Activated naive CD4-positive, alpha-beta T cell treated with anti-CD3 and anti-CD28 coated beads for 36 hours (primary cell): ENCODE measurements at places on chromosomes 5 and 9. TPM values are rescaled to one million over a fixed set of nuclear protein-coding genes. Genes with fewer than 3 reads are reported as not detected.

The TGFBI gene
- total RNA-seq: not detected

The TSLP gene
- total RNA-seq: 0.99 TPM

The NR5A1 gene
- not detected for total RNA-seq

The PPP2CA gene
- 135 TPM for total RNA-seq

DNA sequence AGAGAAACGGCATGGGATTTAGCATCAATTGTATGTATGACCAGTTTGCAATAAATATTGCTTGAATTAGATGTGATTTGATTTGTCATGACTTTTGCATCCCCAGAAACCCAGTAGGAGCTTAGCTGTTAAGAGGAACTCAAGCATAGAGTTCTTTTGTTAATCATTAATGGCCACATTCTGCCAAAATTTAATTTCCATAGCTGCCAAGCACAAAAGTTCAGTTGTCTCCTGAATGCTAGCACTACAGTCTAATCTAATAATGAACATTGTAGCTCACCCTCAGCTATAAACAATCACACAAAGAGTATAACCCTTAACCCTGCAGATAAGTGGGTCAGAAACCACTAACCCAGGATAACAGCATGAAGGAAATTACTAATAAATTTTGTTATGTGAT is 169.8 kb upstream of the GRAMD2B start:
- H3K4me1 ChIP-seq: no peaks in the 10 kb centered on the region
- H3K27ac ChIP-seq: no peak overlapping the region
- no peak for DNase-seq
- no peaks in the 10 kb centered on the region for H3K36me3 ChIP-seq
- no peaks in the 10 kb centered on the region for H3K27me3 ChIP-seq

GRCh38 chr5:58999804-59000203 is 416.9 kb downstream of the RAB3C start:
- no peak overlapping the region for H3K27ac ChIP-seq
- H3K27me3 ChIP-seq: no peaks in the 10 kb centered on the region
- peaks cover 51% of the 10 kb centered on the region for H3K4me1 ChIP-seq
- DNase-seq: no peak

- H3K36me3 ChIP-seq: no peaks in the 10 kb centered on the region
- H3K27ac ChIP-seq: no peak overlapping the region
- peaks cover 35% of the 10 kb centered on the region for H3K27me3 ChIP-seq
- H3K4me1 ChIP-seq: peaks cover 9% of the 10 kb centered on the region
- no peak for DNase-seq
- no peak overlapping the region for H3K4me3 ChIP-seq
These were observed 157.4 kb downstream of the RMI1 start for GRCh38 chr9:84137968-84138367.

- no peaks in the 10 kb centered on the region for H3K27me3 ChIP-seq
- H3K36me3 ChIP-seq: no peaks in the 10 kb centered on the region
- no peaks in the 10 kb centered on the region for H3K4me1 ChIP-seq
- no peak overlapping the region for H3K4me3 ChIP-seq
- H3K27ac ChIP-seq: no peak overlapping the region
- DNase-seq: no peak
These were observed 19.0 kb upstream of the LPCAT1 start for GRCh38 chr5:1542781-1543180.

GRCh38 chr5:171524466-171524865 is 105.0 kb downstream of the FGF18 start:
- peaks cover 6% of the 10 kb centered on the region for H3K27me3 ChIP-seq
- no peaks in the 10 kb centered on the region for H3K4me1 ChIP-seq

DNA sequence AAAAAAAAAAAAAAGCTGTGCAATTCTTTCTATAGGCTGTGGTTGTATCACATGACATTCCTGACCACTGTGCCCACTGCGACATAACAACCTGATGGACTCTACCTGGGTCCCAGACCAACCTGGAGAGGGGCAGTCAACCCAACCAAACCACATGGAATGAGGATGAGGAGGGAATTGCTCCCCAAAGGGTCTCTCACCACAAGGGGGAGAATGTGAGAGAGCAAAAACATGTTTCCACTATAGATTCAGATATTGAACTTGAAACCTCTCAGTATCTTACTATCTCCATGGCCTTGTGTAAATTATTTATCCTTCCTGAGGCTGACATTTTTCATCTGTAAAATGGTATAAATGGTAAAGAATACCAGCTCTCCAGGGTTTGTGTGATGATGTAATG is 66.9 kb upstream of the SV2C start:
- no peaks in the 10 kb centered on the region for H3K4me1 ChIP-seq
- H3K4me3 ChIP-seq: no peak overlapping the region
- H3K27ac ChIP-seq: no peak overlapping the region
- peaks cover 13% of the 10 kb centered on the region for H3K27me3 ChIP-seq
